ENCODE measurements at places on chromosomes 1 and 21. TPM values are rescaled to one million over a fixed set of nuclear protein-coding genes. Genes with fewer than 3 reads are reported as not detected.

SPRR5 gene
- total RNA-seq: not detected

SPTA1 gene
- total RNA-seq: 3.9 TPM

IGSF9 gene
- 1.7 TPM for total RNA-seq

FABP3 gene
- 42.1 TPM for total RNA-seq

PTAFR gene
- total RNA-seq: 3.0 TPM

VWA5B1 gene
- 0.58 TPM for total RNA-seq

DNAI4 gene
- total RNA-seq: 43.6 TPM

SYNC gene
- 22.4 TPM for total RNA-seq
